CD4-positive, alpha-beta T cell treated with Interleukin-2 at 100 ng/mL for 4 hours (primary cell): ENCODE measurements at places on chromosomes 13 and 19.

GRCh38 chr19:47315125-47315821, 5.6 kb downstream of the C5AR1 start:
- peak; percentile 17 for DNase-seq

GRCh38 chr19:42023121-42023942, 29.3 kb upstream of the ATP1A3 start:
- DNase-seq: no peak

DNA sequence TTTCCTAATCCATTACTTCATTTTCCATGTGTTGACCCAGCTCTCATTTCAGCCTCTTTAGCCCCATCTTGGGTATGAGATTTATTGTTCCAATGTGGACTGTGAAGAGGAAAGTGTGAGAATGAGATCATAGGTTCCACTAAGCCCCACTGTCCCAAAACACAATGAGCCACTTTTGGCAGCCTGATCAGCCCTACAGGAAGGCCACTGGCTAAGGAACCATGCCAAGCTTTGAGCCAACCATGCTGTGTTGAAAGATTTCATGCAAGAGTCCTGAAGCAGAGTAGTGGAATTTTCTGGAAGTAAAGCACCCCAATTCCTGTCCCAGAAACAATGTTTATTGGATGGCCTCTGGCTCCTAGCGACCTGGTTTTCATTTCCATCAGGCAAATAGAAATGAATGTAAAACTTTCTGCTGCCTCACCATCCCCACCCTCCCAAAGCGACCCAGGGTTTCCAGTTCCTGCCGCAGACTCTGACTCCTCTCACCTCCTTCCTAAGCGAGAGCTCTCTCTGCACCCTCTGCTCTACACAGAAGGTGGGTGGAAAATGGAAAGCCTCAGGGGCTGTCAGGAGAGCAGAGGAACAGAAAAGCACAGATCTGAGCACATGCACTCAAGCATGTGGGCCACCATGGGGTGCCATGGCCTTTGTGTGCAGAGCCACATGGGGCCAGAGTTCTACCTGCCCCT, 73.1 kb downstream of the KCTD12 start:
- DNase-seq: no peak

DNA sequence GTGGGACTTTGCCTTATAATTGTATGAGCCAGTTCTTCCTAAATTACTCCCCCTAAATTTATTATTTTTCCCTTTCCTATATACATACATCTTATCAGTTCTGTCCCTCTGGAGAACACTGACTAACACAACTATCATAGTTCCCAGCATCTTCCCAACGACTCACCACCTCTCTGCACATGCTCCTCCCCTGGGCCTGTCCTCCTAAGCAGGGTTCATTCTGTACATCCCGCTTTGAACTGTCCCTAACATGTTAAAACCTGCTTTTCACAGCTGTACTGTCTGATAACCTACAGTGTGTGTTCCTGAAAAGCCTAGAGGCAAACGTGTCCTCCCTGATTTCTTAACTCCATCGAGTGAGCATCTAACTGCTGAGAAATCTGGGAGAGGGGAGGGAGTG, 141.7 kb downstream of the EFNB2 start:
- DNase-seq: no peak

DNA sequence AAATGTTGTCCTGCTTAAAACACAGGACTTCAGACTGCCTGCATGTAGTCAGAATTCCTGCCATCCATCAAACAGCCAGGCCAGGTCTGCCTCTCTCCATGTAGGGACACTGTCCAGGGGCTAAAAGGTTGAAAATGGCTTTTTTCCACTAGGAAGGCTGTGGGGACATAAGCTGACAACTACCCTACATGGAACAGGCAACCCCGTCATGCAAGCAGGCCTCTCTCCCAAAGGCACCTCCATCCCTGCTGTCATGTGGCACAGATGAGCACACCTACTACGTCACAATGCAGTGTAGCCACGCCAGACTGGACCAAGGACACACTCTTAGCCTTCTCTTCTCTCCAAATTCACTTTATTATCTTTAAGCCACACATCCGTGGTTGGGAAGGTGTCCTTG, 40.8 kb downstream of the LATS2 start:
- DNase-seq: no peak

GRCh38 chr19:18989316-18989715, 44.0 kb downstream of the SUGP2 start:
- DNase-seq: no peak

GRCh38 chr19:51780270-51780669, 14.7 kb upstream of the FPR3 start:
- no peak for DNase-seq

- DNase-seq: peak; percentile 54
These were observed 6.4 kb downstream of the GNA15 start for GRCh38 chr19:3142292-3142670.

GRCh38 chr19:41801792-41802211, 5.4 kb downstream of the CEACAM3 start:
- DNase-seq: no peak

GRCh38 chr13:95136638-95137037, 164.6 kb downstream of the ABCC4 start:
- DNase-seq: no peak

GRCh38 chr13:51632591-51633362, 48.5 kb downstream of the WDFY2 start:
- no peak for DNase-seq

DNA sequence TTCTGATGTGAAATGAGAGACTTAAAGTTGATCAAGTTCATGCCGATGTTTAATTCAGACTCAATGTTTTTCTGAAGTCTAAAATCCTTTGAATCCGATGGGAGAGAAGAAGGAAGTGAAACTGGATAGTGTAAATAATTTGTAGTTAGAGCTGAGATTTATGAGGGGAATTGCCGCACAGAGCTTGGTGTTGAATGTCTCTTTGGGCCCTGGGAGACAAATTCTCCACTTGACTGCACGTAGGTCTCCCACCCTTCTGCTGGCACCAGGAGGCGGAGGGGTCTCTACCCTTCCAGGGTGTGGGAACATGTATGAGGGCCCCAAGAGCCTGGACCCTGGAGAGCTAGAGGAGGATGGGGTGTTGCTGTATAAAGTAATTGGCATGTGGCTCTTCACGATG, 140.8 kb upstream of the SERP2 start:
- DNase-seq: no peak

GRCh38 chr13:97120346-97120745, 101.8 kb upstream of the MBNL2 start:
- DNase-seq: no peak

DNA sequence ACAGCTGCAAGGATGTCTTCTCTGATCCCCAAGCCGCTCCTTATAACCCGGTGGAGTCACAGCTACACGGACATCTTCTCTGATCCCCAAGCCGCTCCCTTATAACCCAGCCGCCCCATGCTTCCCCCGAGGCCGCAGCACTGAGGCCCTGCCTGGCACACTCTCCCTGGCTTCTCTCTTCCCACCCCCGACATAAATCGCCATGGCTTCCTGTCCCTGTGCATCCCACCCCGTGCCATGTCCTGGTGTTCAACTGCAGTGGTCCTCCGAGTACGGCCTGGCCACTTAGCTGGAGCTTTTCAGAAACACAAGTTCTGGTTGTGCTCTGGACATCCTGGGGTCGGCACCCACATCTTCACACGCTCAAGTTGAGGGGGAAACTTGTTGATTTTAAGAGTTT, 60.4 kb downstream of the RASA3 start:
- DNase-seq: no peak

GRCh38 chr13:66899955-66900354, 330.2 kb downstream of the PCDH9 start:
- DNase-seq: no peak

GRCh38 chr19:18778076-18778389, 13.1 kb downstream of the COMP start:
- no peak for DNase-seq

DNA sequence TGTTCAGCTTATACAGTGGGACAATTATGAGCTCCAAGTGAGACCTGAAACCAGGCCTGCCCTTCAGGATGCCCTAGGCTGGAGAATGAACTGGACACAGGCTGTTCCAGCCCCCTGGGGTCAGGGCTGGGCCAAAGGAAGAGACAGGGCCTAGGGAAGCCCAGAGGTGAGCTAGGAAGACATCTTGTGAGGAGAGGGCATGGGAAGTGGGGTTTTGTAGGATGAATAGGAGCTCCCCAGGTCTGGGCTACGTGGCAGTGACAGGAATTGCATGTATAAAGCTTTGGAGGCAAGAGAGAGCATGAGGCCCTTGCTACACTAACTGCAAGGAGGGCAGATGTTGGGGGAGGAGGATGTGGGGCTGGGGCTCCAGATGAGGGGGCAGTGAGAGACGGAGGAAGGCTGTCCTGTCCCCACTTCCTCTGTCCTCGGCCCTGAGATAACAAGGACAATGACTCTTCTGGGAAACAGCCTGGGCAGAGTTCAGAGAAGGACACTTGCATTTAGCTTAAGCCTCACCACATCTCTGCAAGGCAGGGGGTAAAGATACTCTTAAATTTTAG, 1.5 kb upstream of the TBXA2R start:
- DNase-seq: no peak

GRCh38 chr13:53214433-53214832, 185.8 kb downstream of the OLFM4 start:
- DNase-seq: no peak

DNA sequence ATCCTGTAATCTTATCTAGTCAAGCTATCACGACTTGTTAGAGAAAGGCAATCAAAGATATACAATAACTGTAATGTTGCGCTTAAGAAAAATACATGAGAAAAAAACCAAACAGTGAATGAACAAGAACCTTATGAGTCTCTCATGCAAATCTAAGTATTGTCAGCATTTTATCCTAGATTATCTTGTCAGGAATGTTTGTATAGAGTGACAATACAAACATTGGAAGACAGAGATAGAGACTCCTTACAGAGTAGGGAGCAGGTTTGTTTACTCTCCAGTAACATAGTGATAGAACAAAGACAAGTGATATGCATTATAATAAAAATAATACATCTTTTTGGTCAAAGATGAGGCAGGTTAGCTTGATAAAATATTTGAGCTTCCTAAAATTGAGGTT, 444.8 kb downstream of the SLITRK5 start:
- DNase-seq: no peak

DNA sequence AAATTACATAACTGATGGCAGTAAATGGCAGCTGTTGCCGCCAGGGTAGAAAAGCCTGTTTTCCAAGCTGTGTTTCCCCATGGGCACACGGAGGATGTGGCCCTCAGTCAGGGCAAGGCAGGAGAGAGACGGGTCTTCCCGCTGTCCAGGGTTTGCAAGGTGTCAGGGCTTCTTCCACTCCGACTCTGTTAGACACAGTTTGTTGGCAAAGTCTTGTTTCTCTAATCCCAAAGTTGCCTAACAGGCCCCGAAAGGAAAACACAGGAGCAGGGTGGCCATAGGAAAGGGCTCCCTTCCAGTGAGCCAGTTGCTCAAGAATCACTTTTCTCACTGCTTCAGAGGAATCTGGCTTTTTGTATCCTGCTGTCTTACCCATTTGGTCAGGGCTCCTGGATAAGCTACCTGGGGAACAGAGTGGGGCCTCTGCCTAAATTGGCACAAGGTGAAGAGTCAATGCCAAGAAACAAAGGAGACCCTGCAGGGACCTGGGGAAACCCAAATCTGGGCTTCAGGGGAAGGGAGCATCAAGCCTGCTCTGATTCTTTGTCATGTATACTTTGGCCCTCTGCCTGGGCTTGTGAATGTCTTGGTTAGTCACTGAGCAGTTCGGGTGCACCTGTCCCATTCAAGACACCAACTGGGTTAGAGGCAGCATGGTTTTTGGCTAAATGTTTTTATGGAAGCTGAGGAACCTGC, 29.0 kb upstream of the CXCL17 start:
- DNase-seq: no peak

GRCh38 chr13:33072282-33072681, 56.1 kb downstream of the KL start:
- DNase-seq: no peak

GRCh38 chr19:23790641-23791488, 32.2 kb upstream of the ZNF681 start:
- no peak for DNase-seq

DNA sequence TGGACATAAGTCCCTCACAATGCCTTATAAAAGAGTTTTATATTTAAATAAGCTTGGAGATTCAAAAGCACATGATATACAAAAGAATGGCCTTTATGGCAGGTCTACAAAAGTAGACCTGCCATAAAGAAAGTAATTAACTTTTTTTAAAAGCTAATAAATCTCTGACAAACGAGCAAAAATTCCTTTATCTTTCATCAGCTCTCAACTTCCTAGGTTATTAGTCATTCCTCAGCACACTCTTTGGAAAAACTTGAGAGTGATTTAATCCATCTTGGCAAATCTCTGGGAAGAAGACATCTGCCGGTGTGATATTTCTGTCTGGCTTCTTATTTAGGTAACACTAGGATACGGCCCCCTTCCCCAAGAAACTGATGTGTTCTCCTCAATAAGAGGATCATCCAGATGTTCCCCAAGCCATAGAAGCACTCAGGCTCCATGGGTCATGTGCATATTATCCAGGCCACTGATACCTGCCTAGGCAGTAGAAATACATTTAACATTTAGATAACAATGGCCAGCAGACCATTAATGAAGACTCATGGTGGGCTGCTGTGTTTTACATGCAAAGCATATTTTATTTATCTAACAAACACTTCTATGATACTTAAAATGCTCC, 372.7 kb downstream of the LIG4 start:
- DNase-seq: no peak

- DNase-seq: no peak
These were observed 4.2 kb downstream of the MPND start for GRCh38 chr19:4347521-4347920.

DNA sequence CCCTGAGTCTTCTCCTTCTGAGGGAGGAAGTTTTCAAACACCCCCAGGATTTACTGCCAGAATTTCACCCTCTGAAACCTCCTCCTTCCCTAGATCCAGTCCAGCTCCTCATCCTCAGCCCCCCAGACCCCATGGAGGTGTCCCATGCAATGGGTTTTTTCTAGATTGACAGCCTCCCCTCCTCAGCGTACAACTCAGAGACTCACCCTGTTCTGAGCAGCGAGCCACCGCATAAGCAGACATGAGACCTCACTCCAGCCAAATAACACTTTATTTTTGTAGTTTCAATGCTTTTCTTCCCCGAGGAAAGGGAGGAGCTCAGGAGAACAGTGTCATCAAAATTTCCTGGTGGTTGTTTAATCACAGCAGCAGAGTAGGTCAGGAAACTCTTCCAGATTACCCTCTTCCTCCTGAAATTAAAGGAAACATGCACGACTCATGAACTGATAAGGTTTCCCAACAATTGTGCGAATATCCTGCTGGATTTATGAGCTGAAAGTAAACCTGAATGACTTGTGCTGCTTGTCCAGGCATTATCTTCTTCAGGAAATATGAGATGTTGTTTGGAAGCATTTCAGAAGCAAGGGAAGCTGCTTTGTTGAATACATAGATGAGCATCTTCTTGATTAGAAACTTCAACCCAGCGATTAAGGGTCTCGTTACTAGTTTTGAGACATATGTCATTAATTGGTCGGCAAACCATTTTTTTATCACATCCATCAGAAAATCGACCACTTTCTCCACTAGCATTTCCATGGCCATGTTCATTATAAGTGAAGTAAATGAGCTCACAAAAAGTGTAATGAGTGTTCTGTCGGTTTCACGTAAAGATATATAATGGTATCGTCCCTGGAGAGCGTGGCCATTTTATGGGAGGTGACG, 36.2 kb downstream of the ERICH4 start:
- no peak for DNase-seq
